ENCODE measurements at places on chromosomes 2 and 18.

GRCh38 chr2:56624181-56624580 is 440.4 kb downstream of the CCDC85A start:
- DNase-seq, result no peak

GRCh38 chr2:190663348-190663747 is 14.5 kb downstream of the NAB1 start:
- no peak for DNase-seq

DNA sequence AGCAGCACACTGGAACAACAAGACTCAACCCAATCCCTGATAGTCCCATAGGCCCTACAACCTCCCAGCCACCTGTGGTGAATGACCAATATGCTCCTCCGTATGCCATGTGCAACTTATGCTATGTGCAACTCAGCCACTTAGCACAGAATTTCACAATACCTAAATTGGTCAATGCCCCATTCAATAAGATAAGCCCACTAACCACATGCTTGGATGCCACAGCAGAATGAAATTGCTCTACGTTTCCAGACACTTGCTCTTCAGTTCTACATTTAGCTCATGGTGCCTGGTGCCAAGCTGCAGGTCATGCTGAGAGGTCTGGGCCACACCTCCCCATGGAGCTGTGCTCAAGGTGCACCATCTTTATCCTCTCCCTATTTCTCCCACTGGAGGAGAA is 159.8 kb downstream of the EN1 start:
- no peak for DNase-seq

DNA sequence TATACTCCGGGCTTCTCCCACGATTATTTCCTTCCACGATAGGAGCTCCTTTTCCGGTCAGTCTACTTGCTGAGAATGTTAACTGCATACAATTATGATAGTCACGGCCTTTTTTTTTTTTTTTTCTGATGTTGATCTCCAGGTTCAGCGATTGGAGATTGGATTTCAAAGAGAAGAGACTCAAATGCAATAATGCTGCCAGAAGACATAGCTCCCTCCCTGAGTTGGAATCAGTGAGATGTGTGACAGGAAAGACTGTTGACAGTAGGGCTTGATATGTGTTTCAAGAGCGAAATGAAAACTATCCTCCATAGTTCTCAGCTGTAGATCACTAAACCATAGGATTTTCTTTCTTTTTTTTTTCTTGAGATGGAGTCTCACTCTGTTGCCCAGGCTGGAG is 47.0 kb downstream of the NPPC start:
- no peak for DNase-seq

All from stimulated activated CD4-positive, alpha-beta T cell treated with anti-CD3 and anti-CD28 coated beads, Interleukin-4, amount 100 ng/mL, for 1 hour (primary cell).